Caco-2 (cell line): ENCODE measurements at places on chromosomes 1 and 21.

DNA sequence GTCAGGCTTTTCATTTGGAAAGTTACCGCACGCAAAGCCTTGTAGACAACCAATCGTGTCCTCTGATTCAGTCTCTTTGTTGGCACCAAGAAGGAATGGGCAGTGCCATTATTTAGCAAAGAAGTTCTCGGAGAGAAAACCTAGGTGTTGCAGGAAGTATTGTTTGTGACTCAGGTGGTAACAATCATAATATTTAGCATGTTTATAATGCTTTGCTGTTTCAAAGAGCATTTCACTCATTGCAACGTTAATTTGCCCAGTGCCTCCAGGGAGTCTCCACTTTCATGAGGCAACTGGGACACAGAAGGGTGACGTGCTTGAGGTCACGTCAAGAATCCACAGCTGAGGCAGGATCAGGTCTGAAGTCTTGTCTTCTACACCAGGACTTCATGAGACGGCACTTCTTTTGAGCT is 31.4 kb downstream of the STPG1 start:
- DNase-seq, result no peak

GRCh38 chr21:16535102-16535422 is 805.3 kb downstream of the USP25 start:
- DNase-seq, result no peak

GRCh38 chr1:68301471-68302001 is 69.2 kb upstream of the WLS start:
- no peak for DNase-seq

DNA sequence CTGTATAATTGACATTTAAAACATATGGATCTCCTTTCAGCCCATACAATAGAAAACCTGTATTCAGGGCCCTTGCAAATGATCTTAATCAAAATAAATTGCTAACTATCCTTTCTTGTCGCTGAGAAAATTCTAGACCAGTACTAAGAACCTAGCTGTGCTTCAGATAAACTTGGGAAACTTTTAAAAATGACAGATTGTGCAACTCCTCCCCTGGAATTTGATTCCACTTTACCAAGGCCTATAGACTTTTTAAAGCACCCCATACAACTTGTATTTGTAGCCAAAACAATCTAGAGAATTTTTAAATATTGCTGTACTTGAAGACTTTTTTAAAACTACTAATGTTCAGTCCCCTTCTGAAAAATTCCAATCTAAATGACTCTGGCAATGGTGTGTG is 51.6 kb downstream of the ZNF644 start:
- no peak for DNase-seq

GRCh38 chr1:14768582-14769304 is 170.3 kb downstream of the KAZN start:
- DNase-seq, result no peak

GRCh38 chr1:206581571-206581981 is 30.7 kb downstream of the EIF2D start:
- no peak for DNase-seq

DNA sequence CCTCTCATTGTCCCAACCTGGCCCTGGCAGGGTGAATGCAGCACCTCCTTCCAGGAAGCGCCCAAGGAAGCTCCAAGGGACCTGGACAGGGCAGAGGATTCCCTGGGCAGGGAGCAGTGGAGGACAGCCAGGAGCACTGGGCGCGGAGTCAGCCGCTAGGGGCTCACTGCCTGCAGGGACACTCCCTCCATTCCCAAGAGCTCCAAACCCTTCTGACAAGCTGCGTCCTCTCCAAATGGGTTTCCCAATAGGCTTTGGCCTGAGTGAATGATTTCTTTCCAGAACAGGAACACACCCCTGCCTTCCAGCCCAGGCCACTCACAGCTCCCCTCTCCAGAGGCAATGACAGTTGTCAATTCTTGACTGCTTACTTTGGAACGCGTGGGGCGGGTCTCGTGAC is 128.5 kb upstream of the EDN2 start:
- DNase-seq, result no peak

- DNase-seq, result no peak
Measured at GRCh38 chr21:45130324-45130774, 56.0 kb downstream of the ADARB1 start.

GRCh38 chr1:59164371-59164770 is 132.5 kb upstream of the FGGY start:
- no peak for DNase-seq

DNA sequence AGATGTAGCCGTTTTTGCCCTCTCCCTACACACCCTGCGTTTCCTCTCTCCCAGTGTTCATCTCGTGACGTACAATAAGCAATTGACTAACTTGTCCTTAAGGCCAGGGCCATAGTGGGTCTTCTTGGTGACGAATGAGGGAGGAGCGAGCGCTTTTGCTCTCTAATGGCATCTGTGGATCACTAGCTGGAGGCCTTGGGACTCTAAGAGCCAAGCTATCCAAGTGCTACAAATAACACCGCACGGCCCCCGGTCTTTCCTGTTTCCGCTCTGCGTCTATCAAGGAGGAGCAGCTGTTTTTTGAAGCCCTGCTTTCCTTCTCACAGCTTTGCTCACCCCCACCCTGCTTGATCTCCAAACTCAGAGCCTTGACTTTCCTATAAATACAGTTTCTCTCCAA is 25.2 kb downstream of the EVA1C start:
- DNase-seq, result no peak

DNA sequence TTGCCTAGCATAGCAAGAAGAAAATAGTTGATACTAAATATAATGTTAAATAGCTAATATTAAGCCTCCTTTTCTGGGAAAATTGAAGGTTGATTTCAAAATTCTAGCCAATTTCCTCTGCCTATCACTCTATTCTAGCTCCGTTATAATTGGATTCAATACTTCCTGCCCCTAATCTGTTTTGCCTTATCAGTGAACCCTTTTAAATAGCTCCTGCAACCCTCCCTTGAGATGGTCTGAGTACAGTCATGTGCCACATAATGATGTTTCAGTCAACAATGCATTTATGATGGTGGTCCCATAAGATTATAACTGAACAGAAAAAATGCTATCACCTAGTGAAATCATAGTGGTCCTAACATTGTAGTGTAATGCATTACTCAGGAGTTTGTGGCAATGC is 79.7 kb upstream of the PBX1 start:
- no peak for DNase-seq

- DNase-seq, result no peak
Measured at GRCh38 chr1:2496087-2496622, 20.1 kb downstream of the PLCH2 start.

GRCh38 chr1:71693581-71693980 is 588.8 kb downstream of the NEGR1 start:
- DNase-seq, result no peak

- DNase-seq, result no peak
Measured at GRCh38 chr21:17989780-17990179, 170.6 kb upstream of the C21orf91 start.

GRCh38 chr1:100703052-100703451 is 16.5 kb upstream of the VCAM1 start:
- DNase-seq, result no peak

DNA sequence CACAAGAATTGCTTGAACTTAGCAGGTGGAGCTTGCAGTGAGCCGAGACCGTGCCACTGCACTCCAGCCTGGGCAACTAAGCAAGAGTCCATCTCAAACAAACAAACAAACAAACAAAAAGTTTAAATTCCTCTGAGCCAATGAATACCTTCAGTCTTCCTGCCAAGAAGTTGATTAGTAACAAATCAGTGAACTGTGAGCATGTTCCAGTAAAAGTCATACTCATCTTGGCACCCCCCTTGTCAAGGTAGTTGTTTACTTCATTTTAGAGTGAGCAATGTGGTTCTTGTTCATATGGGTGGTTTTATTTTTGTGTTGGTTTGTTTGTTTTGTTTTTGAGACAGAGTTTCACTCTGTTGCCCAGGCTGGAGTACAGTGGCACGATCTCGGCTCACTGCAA is 18.0 kb upstream of the SLC2A7 start:
- DNase-seq, result no peak
